T1000 (cell line): ENCODE measurements at places on chromosomes 16 and 17.

DNA sequence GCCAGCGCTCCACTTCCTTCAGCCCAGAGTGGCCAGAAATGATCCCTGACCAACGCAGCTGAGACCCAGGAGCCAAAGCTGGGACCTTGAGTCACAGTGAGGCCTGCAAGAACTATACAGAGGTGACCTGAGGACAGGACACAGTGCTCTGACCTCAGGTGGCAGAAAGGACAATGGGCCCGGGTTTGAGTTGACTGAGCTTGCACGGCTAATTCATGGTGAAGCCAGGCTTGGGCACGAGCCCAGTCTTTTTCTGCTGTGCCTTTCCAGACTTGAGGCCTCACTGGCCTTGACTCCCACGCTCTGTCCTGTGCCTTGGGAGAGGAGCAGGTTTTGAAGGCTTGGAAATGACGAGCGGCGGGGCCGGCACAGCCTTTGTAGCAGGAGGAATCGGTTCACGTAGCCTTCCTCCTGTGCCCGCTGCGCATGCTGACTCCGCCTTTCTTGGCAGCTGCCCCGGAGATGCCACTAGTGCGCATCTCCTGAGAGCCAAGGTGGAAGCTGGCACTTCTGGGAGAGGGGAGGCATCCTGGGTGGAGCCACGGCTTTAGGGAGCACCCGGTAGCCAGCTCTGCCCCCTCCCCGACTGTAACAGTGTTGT is 34.9 kb downstream of the NDEL1 start:
- no peak for DNase-seq

- DNase-seq = no peak
Observed at GRCh38 chr17:17382971-17383370, 79.8 kb downstream of the NT5M start.

DNA sequence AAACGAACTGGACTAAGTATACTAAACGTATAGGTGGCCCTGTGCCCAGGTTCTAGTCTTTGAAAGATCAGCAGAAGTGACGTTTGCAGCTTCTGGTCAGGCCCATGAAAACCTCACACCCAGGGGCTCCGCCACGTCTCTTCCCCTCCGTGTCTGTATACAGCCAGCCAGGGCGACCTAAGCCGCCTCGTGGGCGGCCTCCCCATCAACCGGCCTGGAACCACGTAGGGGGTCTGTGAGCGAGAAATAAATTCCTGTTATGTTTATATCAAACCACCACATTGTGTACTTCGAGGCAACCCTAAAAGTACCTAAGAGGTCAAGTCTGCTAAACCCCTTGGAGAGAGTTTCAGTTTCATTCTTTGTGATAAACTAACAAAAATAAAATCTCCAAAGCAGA is 6.8 kb downstream of the TK1 start:
- no peak for DNase-seq

DNA sequence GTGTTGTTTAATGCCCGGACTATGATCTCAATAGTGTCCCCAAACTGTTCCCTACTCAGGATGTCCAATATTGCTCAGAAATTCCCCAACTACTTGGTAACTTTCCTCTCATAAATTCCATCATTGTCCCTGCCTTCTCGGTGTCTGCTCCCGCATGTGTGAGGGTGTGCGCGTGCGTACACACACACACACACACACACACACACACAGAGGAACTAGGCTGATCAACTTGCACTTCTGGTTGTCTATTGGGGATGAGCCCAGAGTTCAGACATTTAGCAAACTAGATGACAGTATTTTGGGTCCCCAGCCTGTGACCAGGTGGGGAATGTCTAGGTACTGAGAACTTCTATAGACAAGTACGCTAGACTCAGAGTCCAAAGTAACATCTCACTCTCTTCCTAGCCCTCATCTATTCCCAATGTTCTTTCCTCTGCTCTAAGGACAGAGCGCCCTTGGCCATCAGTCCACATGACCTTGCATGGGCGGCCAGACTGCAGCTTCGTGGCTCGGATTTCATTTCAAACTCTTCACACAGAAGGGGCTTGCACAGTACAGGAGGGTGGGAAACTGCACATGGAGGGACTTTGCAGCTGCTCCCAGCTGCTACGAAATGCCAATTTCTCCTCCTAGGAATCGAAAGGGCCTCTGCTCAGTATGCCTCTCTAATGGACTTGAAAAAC is 5.3 kb downstream of the HS3ST3A1 start:
- no peak for DNase-seq

GRCh38 chr16:76787394-76787793 is 403.6 kb upstream of the MON1B start:
- no peak for DNase-seq

GRCh38 chr17:77475016-77475976 is 334.5 kb downstream of the SEC14L1 start:
- DNase-seq = no peak

- DNase-seq = no peak
Observed at GRCh38 chr16:77295896-77296295, 96.7 kb downstream of the SYCE1L start.

DNA sequence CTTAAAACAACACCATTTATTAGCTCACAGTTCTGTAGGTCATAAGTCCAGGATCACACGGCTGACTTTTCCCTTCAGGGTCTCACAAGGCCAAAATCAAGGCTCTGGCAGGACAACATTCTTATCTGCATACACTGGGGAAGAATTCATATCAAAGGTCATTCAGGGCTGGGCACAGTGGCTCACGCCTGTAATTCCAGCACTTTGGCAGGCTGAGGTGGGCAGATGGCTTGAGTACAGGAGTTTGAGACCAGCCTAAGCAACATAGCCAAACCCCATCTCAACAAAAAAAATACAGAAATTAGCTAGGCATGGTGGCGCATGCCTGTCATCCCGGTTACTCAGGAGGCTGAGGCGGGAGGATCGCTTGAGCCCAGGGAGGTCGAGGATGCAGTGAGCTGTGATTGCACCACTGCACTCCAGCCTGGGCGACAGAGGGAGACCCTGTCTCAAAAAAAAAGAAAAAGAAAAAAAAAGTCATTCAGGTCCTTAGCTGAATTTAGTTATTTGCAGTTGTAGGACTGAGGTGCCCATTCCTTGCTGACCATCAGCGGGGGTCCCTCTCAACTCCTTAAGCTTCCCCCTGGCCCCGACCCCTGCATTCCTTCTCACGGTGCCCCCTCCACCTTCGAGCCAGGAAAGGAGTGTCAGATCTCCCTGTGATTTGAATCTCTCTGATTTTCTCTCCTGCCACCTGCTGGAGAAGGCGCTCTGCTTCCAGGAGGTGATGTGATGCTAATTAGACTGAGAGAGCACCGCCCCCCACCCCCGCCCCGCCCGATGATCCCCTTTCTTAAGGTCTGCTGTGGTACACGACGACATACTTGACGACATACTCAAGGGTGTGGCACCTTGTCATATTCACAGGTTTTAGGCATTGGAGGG is 91.8 kb upstream of the CLEC18A start:
- DNase-seq = no peak

DNA sequence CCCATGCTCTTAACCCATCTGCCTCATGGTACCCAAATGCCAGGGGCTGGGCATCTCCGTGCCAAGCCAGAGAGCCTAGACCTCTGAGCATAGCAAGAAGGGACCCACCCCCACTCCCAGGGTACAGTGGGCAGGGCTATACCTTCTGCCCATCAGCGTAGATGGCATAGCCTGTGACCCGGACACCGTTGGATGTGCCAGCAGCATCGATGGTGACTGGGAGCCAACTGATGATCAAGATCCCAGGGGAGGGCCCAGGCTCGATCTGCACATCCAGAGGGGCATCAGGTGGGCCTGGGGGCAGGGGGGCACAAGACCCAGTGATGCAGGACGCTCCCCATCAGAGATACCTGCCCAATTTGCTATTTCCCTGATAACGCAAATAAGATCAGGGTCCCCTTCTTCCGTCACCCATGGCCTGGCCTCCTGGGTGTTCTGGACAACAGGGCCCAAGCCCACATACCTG is 17.1 kb downstream of the TSPOAP1 start:
- DNase-seq = no peak

GRCh38 chr16:64397042-64397441 is 724.8 kb downstream of the CDH11 start:
- no peak for DNase-seq

DNA sequence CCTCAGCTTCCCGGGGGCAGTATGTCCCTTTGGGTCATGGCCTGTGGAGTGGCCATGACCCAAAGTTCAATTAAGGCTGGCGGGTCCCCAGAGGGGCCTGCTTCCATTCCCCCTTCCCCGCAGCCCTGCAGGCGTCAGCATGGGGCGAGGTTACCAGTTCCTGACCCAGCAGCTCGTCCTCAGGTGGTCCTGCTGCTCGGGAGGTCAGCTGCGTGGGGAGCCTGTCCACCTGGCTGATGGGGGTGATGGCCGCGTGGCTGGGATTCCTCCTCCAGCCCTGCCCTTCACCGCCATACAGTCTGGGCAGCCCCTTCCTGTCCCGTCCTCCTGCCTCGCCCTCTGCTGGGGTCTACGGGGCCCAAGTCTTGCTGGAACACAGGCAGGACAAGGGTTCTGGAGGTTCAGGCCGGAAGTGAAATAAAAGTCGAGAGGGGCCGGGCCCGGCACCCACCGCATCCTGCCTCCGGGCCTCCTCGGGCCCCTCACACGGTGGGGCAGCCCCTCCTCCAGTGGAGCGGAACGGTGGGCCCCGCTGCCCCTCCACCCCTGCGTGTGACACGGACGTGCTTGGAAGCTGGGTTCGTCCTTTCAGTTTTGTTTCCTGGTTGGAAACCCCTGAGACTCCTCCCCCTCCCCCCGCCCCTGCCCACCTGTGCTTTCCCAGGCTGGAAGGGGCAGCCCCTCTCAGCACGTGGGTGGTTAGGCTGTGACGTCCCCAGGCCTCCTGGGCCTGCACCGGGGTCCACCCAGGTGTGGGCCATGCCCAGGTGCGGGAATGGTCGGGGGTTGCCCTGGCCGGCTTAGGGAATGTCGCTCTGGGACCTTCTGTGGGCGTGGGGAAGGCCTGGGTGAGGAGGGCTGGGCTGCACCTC is 6.8 kb downstream of the UBALD2 start:
- no peak for DNase-seq

DNA sequence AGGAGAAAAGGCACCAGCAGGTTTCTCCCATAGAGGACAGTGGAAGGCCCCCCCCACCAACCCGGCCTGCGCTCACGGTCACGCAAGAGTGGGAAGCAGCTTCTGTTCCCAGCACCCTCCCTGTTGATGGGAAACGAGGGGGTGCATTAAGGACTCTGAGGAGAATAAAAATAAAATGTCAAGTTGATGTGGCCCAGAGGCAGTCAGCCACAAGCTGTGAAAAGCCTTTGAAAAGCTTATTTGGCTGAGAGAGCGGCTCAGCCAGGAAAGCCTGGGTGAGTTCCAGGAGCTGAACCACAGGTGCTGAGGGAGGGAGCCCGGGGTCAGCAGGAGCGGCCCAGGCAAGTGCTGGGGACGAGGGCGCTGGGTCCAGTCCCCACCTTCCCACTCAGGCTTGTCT is 26.9 kb upstream of the SPATA32 start:
- DNase-seq = no peak

GRCh38 chr17:80279895-80280294 is 19.2 kb downstream of the RNF213 start:
- no peak for DNase-seq

DNA sequence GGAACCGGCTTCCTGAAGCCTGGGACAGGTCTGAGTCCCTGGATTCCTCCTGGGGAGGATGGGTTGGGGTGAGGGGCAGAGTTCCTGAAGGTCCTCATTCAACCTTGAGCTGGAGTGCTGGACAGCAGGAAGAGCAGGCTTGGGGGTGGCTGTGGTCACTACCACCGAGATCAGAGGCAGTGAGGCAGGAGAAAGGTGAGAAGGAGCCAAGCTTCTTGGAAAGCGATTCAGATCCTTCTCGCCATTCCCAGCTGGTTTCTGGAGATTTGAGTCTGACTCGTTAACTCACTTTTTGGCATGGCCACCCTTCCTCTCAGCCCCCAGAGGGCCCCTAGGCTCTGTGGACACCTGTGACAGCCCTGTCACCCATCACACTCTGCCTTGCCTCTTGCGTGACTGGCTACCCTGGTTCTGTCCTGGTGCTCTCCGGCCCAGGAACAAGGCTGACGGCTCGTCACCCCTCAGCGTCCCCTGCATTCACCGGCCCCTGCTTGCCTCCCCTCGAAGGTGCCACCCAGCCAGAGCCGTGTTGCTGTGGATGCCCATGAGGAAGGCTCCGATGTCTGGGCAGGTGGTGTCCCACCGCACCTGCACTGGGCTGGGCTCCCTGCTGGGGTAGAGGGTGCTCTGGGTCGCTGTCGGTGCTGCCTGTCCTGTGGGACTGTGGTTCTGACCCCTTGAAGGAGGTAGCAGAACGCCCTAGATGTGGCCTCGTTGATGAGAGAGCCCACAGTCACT is 9.7 kb upstream of the TIMP2 start:
- no peak for DNase-seq

GRCh38 chr17:44280392-44280937 is 12.5 kb upstream of the SLC4A1 start:
- DNase-seq = no peak

GRCh38 chr17:64564098-64564497 is 57.3 kb downstream of the CEP95 start:
- DNase-seq = no peak
